Ascending aorta (tissue), 2 donors: ENCODE measurements at places on chromosomes 6 and 20.

- DNase-seq, result no peak
Measured at GRCh38 chr6:28586324-28586723, 60.6 kb downstream of the GPX5 start.

DNA sequence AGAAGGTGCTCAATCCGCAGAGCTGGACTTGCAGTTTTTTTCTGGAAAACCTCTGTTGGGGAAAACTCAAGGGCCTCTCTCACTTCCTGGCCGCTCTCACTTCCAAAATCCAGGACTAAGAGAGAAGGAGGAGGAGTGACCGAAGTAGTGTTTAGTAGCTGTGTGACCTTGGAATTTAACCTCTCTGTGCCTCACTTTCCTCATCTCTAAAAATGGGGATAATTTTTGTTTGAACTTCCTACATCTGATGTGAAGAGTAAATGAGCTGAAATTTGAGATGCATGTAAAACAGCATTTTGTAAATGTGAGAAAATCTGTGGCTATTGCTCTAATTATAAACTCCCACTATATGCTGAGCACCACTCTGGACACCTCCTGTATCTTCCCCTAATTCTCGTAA lies 5.1 kb downstream of the SLC13A3 start:
- no peak for DNase-seq

DNA sequence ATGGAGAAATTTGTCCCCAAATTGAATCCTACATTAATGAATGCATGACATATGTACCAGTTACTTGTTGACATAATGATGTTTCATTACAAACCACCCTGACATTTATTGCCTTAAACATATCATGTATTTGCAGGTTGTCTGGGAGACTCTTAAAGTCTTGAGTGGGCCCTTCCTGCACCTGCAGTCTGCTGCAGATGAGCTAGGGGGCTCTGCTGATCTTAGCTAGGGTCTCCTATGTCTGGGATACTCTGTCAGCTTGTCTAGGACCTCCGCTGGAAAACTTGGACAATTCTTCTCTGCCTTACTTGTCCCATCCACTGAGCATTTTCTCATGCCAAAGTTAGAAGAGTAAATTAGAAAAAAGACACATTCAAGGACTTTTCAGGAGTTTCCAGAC lies 581.6 kb downstream of the HAO1 start:
- DNase-seq, result no peak

DNA sequence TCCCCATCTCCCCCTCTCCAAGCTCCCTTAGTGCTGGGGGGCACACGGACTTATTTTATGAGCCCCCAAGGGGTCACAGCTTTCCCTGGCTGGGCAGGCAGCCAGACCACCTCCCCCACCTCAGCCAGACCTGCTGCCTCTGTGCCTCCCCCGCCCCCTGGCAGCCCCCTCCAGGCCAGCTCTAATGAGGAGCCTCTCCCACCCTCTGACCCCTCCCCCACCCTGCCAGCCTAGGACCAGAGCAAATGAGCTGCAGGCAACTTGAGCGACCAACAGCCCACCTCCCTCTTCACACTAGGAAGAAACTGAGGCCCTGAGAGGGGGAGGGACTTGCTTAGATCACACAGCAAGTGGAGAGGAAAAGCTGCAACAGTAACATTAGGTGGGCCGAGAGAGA lies 1.9 kb downstream of the GDF5 start:
- no peak for DNase-seq

DNA sequence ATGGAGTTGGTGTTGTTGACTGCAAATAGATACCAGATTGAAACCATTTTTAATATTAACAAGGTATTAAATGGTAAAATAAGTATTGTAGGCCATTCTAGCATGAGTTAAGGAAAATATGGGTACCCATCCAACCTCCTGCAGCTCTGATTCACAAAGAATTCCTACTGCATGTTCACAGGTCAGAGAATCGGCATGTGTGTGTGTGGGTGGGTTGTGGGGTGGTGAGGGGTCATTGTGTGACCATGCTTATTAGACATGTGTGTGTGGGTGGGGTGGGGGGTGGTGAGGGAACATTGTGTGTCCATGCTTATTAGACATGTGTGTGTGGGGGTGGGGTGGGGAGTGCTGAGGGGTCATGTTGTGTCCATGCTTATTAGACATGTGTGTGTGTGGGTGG lies 3.2 kb downstream of the IYD start:
- DNase-seq, result no peak

- no peak for DNase-seq
Measured at GRCh38 chr20:1154691-1155090, 30.1 kb downstream of the TMEM74B start.

DNA sequence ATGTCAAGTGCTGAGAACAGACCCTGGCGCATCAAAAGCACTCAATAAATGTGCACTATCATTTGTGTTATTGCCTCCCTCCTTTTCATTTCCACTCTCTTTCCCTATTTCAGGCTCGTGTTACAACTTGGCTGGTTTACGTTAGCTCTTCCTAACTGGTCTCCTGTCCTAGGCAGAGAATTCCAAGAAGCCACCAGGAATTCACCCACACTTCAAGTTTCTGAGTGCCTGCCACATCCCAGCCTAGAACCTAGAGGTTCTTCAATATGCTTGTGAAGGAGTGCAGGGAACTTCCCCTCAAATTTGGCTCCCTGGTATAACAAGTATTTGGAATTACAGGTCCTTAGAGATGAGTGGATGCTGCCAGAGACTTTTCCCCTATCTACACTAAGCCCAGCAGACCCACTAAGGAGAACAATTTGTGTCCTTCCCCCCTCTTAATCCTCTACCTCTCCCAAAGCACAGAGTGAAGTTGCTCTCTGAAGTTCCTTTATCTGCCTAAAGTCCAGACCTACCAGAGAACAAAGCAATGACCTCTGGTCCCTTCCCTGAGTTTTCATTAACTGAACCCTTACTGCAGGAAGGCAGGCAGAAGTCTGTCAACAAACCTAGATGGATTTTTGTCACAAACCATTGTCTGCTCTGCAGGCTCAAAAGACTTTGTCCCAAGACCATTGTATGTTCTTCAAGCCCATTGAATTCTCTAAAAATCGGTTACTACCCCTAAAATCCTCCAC lies 201.6 kb upstream of the JARID2 start:
- DNase-seq, result no peak
